MM.1S (cell line): ENCODE measurements at places on chromosomes 5 and 9.

GRCh38 chr9:129553277-129553676 lies 67.6 kb downstream of the C9orf50 start:
- no peak for DNase-seq

DNA sequence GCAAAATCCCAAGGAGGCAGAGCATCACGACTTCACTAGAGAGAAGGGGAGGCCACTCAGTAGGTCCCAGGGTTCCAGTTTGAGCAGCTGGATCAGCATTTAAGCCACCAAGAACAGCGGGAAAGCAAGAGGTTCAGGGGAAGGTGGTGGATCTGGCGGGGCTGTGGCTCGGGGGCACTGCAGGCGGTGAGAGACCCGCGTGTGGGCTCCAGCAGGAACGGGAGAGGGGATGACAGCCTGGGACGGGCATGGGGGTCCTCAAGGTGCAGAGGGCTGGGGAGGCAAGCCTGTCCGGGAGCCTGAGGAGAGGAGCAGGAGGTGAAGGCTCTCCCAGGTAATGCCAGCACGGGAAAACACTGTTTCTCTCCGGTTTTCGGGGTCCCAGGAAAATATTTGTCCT lies 123.6 kb downstream of the IRX2 start:
- DNase-seq = no peak

- no peak for DNase-seq
Measured at GRCh38 chr9:134065612-134066419, 2.0 kb downstream of the BRD3 start.

DNA sequence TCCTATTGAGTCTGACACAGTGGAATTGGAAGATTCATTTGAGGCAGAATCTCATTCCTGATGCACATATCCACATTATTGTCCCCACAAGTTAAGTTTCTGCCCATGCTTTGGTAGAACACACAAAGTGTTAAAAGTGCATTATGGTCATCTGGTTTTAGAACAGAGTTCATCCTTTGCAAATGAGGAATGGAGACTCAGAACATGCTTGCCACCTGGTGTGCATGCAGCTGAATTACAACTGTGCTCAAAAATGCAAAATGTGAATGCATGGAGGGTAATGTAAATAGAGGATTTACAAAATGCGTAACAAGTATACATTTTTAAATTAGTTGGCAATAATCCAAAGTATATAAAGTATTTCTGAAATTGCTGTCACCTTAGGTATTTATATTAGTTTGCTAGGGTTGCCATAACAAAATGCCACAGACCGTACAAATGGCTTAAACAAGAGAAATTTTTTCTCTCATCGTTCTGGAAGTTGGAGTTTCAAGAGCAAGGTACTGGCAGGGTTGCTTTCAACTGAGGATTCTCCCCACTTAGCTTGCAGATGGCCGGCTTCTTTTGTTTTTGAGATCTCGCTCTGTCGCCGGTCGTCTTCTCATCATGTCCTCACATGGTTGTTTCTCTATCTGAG lies 671.1 kb downstream of the TAF11L14 start:
- peak; percentile 54 for DNase-seq

DNA sequence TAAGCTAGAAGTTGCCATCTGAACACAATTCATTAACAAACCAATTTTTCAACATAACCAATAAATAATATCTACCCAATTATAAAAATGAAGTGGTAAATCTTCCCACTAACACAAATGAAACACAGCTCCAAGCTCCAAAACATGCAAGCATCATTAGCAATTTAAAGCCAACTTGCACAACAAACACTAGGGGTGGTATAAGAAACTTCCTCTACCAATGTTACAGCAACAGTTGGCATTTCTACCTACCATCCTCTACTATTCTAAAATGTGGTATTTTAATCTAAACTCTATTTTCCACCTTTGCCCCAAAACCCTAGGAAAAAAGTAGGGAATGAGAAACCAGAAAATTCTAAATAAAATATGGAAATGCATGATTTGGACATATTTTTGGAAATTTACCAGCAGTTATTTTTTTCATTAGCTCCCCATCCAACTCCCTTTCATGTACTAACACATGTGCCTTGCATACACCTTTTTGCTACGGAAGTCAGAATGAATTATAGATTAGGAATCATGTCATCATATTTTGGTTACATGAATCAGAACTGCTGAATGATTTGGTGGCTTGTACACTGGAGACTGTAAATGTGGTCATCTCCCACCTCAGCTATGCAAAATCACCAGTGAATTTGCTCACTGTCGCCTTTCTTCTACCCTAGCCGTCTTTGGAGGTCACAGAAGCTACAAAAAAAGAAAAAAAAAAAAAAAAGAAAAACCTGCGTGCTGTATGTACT lies 4.1 kb downstream of the NR6A1 start:
- peak; percentile 27 for DNase-seq

- no peak for DNase-seq
Measured at GRCh38 chr9:31334837-31335528, 1049.5 kb upstream of the ACO1 start.

DNA sequence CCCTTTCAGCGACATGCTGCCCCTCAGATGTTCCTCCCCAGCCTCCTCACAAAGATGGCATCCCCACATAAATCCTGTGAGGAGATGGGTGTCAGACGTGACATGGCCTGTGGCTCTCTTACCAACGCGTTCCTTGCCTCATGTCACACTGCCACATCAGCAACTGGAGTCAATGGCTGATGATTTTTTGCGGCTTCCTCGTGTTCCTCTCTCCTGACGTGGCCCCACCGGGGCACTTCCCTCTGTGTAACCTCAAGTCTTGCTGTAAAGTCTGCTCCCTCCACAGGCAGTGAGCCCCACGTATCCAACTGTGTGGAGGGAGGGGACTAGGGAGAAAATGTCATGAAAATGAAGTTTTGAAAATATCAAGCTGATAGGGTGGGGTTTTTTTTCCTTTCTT lies 53.2 kb upstream of the SHISAL2B start:
- DNase-seq = no peak
